Renal cortex interstitium (tissue), 15 donors: ENCODE measurements at places on chromosomes 5 and 9.

DNA sequence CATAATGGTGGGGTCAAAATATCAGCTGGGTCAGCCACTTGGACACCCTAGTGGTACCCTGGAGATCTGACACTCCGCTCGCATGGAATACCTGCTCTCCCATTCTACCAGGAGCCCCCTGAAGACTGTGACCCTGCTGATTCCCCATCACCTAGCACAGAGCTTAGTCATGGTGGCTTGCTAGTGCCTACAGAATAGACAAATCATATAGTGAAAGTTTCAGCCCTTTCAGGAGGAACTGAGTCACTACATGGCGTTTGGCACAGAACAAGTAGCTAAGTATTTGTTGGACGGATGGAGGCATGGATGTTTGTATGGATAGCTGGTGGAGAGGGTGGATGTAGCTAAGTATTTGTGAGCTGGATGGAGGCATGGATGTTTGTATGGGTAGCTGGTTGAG is 65.3 kb downstream of the LMX1B start:
- no peak for DNase-seq

- no peak for DNase-seq
Measured at GRCh38 chr9:124122813-124123462, 111.4 kb downstream of the LHX2 start.

DNA sequence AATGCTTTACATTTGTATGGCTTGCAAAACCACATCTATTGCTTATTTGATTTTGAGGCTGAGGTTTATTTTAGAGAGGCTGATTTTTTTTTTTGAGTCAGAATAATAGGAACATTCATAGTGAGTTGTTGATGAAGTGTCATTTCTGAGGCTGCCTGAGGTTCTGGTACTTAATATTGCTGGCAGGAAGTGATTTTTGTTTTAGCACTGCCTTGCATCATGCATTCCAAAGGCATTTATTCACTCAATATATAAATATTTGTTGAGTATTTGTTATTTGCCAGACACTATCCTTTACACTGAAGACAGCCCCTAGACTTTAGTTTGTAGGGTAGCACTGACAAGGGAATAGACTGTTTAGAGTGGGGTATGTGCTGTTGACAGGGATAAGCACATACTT is 2.7 kb downstream of the RNF20 start:
- DNase-seq: no peak

GRCh38 chr5:177198738-177199137 is 65.2 kb downstream of the NSD1 start:
- DNase-seq: no peak

GRCh38 chr5:143108498-143109128 is 294.9 kb downstream of the NR3C1 start:
- DNase-seq: no peak

DNA sequence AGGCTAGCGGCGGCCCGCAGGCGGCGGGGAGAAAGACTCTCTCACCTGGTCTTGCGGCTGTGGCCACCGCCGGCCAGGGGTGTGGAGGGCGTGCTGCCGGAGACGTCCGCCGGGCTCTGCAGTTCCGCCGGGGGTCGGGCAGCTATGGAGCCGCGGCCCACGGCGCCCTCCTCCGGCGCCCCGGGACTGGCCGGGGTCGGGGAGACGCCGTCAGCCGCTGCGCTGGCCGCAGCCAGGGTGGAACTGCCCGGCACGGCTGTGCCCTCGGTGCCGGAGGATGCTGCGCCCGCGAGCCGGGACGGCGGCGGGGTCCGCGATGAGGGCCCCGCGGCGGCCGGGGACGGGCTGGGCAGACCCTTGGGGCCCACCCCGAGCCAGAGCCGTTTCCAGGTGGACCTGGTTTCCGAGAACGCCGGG is 253 bp downstream of the SLC12A2 start:
- no peak for DNase-seq
